ENCODE measurements at places on chromosomes 4 and X.

- no peak for DNase-seq
Measured at GRCh38 chrX:107734646-107735045, 40.9 kb downstream of the TSC22D3 start.

DNA sequence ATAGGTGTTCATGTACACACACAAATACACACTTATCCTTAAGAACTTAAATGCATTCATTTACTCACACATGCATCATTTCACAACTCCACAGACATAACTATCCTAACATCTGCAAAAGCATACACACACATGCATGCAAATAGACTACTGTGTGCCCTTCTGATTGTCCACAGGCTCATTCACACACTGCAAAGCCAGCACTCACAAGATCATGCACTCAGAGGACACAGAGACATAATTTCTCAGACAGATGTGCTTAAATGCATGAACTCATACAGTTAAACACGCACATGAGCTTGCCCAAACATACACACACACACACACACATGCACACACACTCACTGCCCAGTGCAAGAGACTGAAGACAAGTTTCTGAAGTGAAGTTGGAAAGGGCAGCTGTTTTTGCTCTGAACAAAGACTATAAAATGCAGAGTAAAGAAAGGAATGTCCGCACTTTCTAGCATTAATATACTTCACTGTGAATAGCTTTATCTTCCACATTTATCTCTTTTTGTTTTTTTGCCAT lies 1018.0 kb upstream of the HS3ST1 start:
- DNase-seq: no peak

DNA sequence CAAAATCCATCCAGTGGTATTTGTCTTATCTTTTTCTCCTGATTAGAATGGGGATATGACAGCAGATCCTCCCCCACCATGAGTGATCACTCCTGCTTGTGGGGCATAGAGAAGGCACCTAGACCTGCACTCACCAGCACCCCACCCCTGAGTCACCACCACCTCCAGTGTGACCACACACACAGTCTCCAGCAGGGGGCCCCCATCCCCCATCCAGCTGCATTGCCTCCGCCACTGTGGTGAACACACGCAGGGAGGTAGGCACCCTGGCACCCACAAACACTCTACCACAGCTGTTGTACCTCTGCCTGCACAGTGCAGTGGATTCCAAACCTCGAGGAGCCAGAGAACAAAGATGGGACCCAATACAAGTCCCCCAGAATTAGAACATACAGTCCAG lies 9.0 kb upstream of the MAGEA8 start:
- no peak for DNase-seq

DNA sequence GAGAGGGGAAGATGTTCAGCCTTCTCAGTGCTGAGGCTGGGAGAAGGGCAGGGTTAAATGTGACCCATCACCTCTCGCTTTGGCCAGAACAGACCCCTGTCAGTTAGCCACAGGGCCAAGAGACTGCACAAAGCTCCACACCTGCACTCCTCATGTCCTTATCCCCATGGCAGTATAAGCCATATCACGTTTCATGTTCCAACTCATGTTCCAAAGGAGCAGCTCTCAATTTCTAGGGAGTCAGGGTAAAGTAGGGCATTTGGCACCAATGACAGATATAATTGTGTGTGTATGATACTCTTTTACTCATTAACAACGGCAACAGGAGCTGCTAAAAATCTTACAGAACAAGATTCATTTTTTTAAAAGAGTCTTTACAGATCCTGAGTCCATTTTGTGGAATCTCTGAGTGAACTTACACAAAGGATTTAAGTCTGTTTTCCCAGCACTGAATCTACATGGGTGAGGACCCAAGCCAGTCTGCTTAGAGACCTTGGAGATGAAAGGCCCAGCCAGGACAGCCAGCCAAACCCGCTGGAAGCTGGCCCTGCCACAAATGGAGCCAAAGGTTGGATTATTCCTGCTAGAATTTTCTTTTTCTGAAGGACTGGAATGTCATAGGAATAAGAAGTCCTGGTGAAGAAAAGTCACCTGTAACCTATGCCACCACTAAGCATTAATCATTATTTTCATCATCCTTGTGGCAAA lies 129.1 kb upstream of the SMAD1 start:
- no peak for DNase-seq

GRCh38 chr4:185831125-185831815 lies 19.3 kb upstream of the SORBS2 start:
- no peak for DNase-seq

GRCh38 chr4:141912831-141913230 lies 276.4 kb downstream of the IL15 start:
- DNase-seq: no peak

DNA sequence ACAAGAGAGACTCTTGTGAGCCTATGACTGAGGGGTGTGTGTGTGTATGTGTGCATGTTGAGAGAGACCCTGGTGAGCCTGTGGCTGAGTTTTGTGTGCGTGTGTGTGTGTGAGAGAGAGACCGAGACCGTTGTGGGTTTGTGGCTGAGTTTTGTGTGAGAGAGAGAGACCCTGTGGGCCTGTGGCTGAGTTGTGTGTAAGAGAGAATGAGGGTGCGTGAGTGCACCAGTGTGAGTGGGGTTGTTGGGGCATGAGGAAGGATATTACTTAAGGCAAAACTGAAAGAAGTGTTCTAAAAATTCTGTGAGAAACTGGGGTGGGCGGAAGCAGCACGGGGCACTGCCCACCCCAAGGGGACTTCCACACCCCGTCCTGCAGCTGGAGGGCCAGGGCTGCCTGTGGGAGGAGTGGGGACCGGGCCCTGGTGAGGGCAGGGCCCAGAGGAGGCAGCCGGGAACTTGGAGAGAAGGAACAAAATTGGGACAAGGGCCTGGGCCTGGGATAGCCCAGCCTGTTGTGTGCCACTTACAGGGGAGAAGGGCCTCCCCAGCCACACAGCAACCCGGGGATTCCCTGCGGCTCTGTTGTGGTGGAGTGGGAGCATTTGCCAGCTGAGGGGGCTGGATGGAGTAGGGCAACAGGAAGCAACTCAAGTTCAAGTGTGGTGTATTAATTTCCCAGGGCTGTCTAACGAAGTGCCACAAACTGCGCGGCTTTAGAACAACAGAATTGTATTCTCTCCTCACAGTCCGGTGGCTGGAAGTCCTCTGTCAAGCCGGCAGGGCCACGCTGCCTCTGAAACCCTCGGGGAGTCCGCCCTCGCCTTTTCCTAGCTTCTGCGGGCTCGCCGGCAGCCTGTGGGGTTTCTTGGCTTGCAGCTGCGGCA lies 22.1 kb downstream of the TMEM131L start:
- DNase-seq: no peak

DNA sequence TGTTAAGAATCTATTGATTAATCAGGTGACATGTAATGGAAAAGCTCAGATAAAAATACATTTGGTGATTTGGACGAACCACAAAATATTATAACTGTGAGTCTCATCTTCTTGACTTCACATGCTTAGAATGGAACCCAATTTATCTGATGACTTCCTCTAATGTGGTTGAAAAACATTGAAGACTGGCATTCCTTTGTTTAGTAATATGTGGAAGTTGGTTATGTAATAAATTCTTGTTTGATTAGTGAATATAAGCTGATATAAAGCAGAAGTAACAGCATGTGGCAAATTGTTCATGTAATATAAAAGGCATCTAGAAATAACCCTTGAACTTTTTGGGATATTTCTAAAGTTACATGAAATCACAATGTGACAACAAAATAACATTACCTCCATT lies 9.7 kb downstream of the GIMD1 start:
- DNase-seq: peak; percentile 74

DNA sequence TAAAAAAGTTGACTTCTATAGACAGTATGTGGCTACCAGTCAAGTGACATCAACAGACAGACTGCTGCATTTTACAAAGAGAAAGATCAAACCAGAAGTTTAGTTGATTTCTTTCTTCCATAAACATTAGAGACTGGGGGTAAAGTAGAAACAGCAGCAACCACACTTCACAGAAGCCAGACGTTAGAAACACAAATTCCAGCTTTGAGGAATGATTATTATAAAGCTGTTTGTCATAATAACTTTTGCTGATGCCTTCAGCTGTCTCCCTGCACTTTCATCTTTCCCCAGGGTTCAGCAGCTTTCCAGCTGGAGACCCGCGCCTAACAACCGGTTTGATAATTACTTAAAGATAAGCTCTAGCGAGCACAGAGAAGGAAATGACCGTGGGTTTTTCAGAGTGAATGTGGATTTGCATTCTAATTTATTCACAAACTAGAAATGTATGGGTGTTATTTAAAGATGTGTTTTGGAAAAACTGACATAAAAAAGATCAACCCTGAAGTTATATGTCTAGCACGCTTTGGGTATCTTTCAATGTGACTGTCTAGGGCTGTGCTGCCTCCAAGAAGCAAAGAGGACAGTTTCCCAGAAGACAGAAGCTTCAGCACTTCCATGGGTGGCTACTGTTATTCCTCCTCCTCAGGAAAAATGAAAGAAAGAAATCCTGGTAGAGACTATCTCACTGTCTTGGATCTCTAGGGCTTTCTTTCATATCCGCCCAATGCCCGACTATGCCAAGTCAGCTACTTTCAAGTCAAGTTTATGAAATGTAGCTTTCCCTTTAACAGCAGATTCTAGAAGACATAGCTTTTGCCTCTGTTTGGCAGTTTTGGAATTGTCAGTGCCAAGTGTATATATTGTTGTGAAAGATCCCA lies 15.0 kb upstream of the ENAM start:
- DNase-seq: no peak

DNA sequence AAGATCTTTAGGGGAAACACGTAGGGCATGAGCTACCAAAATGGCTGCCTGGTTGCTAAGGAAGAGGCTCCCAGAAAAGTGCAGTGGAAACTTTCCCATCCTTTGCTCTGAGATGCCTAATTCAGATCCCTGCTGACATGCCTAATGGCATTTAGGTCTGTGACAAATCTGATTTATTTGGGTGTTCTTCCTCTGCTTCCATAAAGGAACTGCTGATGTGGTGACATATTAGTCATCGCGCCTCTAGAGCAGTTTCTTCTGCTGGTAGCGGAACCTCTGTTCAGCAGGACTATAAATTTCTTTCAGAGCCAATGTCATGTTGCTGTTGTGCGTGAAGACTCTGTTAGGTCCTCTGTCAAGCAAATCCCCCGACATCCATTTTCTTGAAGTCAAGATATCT lies 310.0 kb downstream of the PDHA2 start:
- no peak for DNase-seq

GRCh38 chr4:158236304-158237030 lies 26.2 kb downstream of the TMEM144 start:
- no peak for DNase-seq

DNA sequence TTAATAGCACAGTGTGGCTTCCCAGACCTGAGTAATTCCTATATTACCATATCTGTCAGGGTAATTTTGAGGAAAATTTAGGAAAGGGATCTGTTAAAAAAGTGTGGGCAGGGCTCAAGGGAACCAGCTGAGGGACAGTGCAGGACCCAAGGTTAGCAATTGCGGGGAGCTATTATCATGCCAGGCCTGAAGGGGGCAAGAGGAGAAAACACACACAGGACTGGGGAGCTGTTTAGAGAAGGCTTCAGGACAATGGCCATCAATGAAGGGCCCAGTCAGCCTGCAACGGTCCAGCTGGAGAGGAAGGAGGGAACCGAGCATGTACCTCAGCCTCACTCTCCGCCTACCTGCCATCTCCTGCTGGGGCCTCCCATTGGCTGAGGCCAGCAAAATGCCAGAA lies 19.0 kb upstream of the NHS start:
- no peak for DNase-seq

DNA sequence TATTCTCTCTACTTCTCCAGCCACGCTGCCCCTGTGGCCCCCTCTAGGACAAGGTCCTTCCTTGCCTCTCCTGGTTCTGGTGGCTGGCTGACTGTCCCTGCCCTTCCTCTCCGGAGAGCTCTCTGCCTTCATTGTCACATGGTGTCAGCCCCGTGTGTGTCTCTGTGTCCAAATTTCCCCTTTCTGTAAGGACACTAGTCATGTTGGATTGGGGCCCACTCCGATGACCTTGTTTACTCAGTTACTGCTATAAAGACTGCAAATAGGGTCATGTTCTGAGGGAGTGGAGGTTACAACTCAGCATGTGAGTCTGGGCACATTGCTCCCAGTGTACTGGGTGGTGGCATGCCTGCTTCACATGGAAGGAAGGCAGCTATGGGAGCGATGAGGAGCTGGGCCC lies 129.5 kb upstream of the PSAPL1 start:
- no peak for DNase-seq

DNA sequence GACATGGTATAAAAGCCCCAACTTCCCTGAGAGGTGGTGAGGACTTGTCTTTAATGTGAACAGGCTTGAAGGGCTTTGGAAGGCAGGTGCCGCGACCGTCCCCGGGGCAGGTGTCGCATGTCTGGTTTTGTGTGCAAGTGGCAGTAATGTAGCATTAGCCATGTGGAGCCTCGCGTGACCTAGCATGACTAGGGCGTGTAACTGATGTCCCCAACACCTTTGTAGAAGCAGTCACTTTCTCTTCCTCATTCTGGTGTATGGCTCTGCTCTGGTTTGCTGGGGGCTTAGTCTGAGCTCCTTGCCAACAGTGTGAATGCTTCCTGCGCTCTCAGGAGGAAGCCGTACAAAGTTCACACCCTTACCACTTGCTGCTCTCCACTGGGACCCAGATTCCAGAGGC lies 145.7 kb downstream of the AMMECR1 start:
- DNase-seq: no peak

DNA sequence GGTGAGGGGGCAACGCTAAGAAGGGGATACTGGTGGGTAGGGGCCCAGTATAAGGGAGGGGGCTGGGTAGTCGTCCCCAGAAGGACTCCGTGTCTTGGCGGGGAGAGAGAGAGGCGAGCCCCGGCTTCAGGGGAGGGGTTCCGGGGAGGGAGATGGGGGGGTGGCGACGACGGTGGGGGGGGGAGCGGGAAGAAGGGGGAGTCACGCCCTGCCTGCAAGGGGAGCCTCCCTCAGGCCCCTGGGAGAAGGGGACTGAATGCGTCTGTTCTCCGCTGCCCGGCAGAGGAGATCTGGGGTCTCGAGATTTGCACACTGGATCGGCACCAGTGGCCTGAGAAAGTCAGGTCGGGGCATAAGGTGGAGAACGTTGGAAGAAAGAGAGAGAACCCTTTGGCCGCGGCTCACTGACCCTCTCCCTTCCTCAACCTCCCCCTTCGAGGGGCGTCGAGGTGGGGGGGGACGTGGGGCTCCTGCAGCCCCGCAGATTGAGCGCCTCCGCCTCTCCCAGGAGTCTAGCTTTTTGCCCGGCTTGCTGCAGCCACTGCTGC lies 609 bp upstream of the BCORL1 start:
- no peak for DNase-seq

DNA sequence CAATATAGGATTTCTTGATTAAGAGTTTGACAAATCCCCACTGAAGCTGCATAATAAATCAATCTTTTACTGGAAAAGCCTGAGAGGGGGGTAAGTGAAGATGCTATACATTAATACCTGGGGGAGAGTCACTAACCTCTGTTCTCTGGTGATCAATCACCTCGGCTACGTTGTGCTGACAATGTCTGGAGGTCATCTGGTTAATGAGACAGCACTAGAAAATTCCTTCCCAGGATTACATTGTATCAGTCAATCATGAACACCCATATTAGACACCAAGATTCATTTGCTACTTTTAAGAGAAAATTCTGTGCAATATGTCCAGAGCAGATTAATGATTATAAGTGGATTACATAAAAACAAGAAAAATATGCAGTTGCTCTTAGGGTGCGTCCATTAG lies 408.3 kb downstream of the PDHA2 start:
- DNase-seq: no peak

- no peak for DNase-seq
Measured at GRCh38 chr4:70187216-70187615, 8.3 kb upstream of the ODAM start.

GRCh38 chr4:162707962-162708361 lies 458.7 kb downstream of the NAF1 start:
- no peak for DNase-seq

- DNase-seq: no peak
Measured at GRCh38 chr4:2251795-2252529, 9.9 kb downstream of the MXD4 start.

- DNase-seq: no peak
Measured at GRCh38 chrX:6557690-6558089, 22.8 kb upstream of the VCX3A start.
